ENCODE measurements at places on chromosomes 3 and 15.

DNA sequence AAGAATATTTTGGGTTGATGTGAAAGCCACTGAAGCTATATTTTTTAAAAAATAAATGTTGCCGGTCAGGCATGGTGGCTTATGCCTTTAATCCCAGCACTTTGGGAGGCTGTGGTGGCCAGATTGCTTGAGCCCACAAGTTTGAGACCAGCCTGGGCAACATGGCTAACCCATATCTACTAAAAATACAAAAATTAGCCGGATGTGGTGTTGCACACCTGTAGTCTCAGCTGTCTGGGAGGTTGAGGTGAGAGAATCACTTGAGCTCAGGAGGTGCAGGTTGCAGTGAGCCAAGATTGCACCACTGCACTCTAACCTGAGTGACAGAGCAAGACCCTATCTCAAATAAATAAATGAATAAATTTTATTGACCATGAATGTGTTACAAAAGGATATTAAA lies 39.6 kb downstream of the GOLM2 start:
- no peaks in the 10 kb centered on the region for H3K27me3 ChIP-seq
- H3K27ac ChIP-seq = peak overlapping the region; percentile 37
- H3K4me3 ChIP-seq = no peak overlapping the region
- no peak for DNase-seq
- no peaks in the 10 kb centered on the region for H3K36me3 ChIP-seq

DNA sequence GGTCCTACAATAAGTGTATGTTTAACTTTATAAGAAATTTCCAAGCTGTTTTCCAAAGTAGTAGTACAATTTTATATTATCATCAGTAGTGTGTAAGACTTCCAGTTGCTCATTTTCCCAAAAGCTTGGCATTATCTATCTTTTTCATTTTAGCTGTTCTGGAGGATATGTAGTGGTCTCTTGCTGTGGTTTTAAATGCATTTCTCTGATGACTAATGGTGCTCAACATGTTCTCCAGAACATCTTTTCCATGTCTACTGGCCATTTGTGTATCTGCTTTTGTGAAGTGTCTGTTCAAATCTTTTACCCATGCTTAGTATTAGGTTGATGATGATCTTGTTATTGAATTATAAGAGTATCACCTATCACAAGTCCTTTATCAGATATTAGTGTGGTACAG lies 13.3 kb downstream of the BCL2A1 start:
- H3K36me3 ChIP-seq = no peaks in the 10 kb centered on the region
- H3K27ac ChIP-seq = no peak overlapping the region
- no peak overlapping the region for H3K4me3 ChIP-seq

DNA sequence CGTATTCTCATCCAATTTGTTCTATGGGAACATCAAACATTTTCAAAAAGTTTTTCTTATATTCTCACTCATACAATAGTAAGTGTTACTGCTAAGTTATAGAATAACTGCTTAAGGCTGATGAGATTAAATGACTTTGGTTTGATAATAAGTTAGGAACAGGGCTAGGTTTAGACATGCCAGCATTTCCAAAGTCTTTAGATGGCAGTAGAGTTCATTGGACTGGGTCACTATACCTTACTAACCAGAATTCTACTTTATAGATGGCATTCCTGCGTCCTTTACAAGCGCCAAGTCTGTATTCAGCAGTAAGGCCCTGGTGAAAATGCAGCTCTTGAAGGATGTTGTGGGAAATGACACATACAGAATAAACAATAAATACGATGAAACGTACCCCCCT lies 21.7 kb downstream of the PLAAT1 start:
- H3K27me3 ChIP-seq = no peaks in the 10 kb centered on the region
- no peaks in the 10 kb centered on the region for H3K4me1 ChIP-seq
- no peak for DNase-seq
- H3K4me3 ChIP-seq = no peak overlapping the region
- H3K27ac ChIP-seq = no peak overlapping the region

- peaks cover 22% of the 10 kb centered on the region for H3K4me1 ChIP-seq
- H3K27ac ChIP-seq = no peak overlapping the region
- H3K4me3 ChIP-seq = no peak overlapping the region
- no peaks in the 10 kb centered on the region for H3K36me3 ChIP-seq
- DNase-seq = no peak
Measured at GRCh38 chr3:69328103-69328962, 57.6 kb downstream of the FRMD4B start.

- no peak for DNase-seq
- H3K36me3 ChIP-seq = no peaks in the 10 kb centered on the region
- no peaks in the 10 kb centered on the region for H3K27me3 ChIP-seq
- no peak overlapping the region for H3K4me3 ChIP-seq
- H3K27ac ChIP-seq = no peak overlapping the region
Measured at GRCh38 chr3:25454005-25454927, 26.2 kb downstream of the RARB start.

GRCh38 chr15:100781961-100782530 lies 97.6 kb upstream of the ALDH1A3 start:
- H3K27ac ChIP-seq = no peak overlapping the region
- H3K4me3 ChIP-seq = no peak overlapping the region
- peaks cover 3% of the 10 kb centered on the region for H3K4me1 ChIP-seq
- H3K36me3 ChIP-seq = no peaks in the 10 kb centered on the region

DNA sequence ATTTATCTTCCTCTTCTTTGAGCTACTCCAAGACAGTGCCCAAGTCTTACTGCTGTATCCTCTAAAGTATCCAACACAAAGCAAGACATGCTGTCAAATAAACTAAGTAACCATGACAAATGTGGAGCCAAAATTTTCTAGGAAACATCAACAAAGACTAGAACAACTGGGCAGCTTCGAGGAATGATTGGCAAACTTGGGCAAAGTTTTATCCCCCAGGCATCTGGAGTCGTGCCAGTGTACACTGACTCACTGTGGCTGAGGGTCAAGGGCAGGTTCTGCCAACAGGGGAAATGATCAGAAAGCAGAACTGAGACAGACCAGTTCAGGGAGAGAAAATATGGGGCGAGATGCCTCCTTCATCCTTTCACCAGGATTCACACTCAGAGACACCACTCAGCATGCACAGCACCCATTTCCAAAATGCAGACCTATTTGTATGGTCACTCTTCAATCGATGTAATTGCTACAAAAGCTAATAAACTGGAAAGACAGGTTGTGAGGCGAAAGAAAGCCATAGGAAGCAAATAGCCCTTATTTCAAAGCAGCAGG lies 65.8 kb downstream of the MB21D2 start:
- peak overlapping the region; percentile 81 for H3K27ac ChIP-seq
- no peaks in the 10 kb centered on the region for H3K36me3 ChIP-seq
- peaks cover 58% of the 10 kb centered on the region for H3K4me1 ChIP-seq

DNA sequence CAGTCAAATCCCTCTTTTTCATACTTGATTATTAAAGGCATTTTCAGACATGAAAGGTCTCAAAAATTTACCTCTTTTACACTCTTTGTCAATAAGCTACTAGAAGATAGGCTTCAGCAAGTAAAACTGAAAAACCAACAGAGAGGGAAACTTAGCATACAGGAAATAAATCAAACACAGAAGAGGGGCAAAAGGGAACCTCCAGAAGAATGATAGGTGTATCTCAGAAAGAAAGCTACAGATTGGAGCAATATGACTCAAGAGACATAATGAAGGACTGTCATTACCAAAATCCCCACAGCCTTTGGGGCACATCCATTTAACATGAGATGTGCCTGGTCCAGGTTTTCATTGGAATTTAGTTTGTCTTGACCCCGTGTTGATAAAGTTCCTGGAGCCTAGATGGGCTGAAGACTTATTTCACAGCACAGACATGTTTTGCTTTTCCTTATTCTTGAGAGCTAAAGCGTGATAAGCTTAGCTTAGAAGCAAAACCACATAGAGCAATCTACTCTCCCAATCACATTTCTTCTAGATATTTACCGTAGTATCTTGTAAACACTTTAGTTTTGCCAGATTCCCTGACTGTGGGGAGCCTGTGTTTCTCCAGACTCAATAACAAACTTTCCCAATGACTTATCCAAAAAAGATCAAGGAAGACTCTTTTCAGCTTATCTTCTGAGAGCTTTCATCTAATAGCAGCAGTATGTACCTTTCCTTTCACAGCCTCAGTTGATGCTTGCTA lies 11.7 kb downstream of the LRRFIP2 start:
- H3K4me3 ChIP-seq = no peak overlapping the region
- no peak for DNase-seq
- 0 out of 2 replicates have a peak, but pooled peaks cover 1% of the 10 kb centered on the region for H3K36me3 ChIP-seq

DNA sequence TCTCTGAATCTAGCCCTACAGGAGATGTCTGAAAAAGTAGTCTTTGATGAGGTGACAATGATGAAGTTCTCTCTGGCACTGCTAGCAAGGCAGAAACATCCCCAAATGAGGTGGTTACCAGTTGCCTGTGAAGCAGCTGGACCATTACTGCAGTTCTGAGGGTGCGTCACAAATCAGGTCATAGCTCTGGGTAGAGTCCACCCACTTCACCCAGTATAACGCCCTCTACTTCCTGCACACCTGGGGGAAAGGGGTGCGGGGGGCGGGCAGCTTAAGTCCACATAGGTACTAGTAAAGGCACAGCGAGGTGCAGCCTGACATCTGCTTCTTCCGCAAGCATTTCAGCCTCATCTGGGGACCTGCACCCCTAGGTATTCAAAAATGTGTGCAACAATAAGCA lies 13.4 kb upstream of the SATB1 start:
- H3K36me3 ChIP-seq = no peaks in the 10 kb centered on the region
- no peak overlapping the region for H3K4me3 ChIP-seq
- H3K27ac ChIP-seq = no peak overlapping the region
- DNase-seq = no peak

DNA sequence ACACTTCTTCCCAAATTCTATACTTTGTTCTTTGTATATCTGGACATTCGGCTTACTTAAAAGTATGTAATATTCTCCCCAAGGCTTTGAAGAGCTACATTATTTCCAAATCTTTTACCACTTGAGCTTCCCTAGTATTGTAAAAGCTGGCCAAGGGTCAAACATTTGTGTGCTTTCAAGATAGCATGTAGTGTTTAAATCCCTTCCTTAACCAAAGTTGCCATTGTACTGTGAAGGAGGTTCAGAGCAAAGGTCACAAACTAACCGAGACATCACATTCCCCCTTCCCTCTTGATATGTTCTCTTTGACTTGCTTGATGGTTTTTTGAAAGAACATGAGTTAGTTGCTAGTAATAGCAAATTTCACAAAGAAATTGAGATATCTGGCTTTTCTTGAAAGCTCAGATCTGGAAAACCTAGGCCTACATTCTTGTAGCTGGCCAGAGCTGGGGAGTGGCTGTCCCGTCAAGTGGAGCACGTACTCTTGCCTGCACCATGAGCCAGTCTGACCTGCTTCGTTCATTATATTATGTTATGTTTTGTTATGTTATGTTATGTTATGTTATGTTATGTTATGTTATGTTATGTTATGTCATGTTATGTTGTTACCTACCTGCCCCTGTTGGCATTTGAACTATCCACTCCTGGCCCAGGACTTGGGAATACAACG lies 60.2 kb downstream of the FILIP1L start:
- H3K27me3 ChIP-seq = no peaks in the 10 kb centered on the region
- H3K27ac ChIP-seq = no peak overlapping the region
- no peaks in the 10 kb centered on the region for H3K4me1 ChIP-seq
- no peaks in the 10 kb centered on the region for H3K36me3 ChIP-seq

- H3K36me3 ChIP-seq = no peaks in the 10 kb centered on the region
- DNase-seq = no peak
- H3K27ac ChIP-seq = no peak overlapping the region
- H3K4me1 ChIP-seq = no peaks in the 10 kb centered on the region
- H3K4me3 ChIP-seq = no peak overlapping the region
- no peaks in the 10 kb centered on the region for H3K27me3 ChIP-seq
Measured at GRCh38 chr3:175989161-175989560, 1130.0 kb downstream of the NAALADL2 start.

DNA sequence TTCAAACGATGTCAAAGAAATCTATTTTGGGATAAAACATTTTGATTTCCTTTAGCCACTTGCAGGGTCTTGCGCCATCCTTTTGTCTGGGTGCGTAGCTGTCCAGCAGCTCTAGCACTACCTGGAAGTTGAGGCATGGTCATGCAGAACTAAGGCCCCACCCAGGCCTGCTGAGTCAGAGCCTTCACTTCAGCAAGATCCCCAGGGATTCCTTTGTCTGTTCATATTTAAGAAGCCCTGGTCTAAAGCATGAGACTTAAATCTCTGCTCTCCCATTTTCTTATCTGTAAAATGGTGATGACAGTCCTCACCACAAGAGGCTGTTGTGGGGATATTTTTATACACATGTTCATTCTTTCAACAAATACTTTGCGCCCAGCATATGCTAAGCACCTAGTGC lies 99.0 kb upstream of the CTDSPL start:
- no peak overlapping the region for H3K4me3 ChIP-seq
- H3K36me3 ChIP-seq = no peaks in the 10 kb centered on the region
- H3K27ac ChIP-seq = no peak overlapping the region
- DNase-seq = no peak
- H3K27me3 ChIP-seq = no peaks in the 10 kb centered on the region

DNA sequence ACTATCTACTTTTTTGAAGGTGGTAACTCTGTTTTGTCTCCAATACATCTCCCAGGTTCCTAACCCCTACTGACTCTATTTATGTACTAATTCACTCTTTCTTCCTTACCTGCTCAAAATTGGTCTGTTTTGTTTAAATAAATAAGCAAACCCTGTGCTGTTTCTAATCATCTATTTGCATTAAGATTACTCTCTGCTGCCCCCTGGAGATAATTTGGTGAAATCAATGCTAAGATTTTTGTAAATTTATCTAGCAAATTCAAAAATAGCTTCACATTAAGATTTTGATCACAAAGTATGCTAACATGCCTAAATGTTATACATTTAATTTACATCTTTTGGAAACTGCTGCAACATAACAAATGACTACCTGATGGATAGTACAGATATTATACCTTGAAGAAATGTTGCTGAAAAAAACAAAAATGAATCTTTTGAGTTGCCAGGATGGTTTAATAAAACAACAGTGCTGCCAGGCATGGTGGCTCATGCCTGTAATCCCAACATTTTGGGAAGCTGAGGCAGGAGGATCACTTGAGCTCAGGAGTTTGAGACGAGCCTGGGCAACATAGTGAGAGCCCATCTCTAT lies 4.4 kb upstream of the CD200R1 start:
- no peak overlapping the region for H3K27ac ChIP-seq
- H3K4me1 ChIP-seq = peaks cover 25% of the 10 kb centered on the region
- no peak overlapping the region for H3K4me3 ChIP-seq
- H3K36me3 ChIP-seq = no peaks in the 10 kb centered on the region
- H3K27me3 ChIP-seq = no peaks in the 10 kb centered on the region
- no peak for DNase-seq

DNA sequence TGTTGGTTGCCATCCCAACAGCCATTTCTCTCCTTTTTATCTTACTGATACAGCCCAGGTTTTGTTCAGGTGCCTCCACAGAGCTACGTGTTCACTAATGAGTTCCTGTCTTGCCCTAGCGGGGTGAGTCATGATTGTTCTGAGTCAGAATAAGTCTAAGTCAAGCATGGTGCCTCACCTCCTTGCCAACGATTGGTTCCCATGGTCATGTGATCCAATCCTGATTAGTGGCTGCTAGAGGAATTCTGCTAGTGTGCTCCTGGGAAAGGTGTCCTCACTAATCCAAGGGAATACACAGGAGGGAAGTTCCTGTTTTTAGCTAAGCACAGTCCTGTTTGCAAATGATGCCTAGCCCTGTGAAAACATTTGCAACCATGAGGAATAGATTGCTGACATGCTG lies 99.8 kb downstream of the NSUN3 start:
- H3K4me1 ChIP-seq = no peaks in the 10 kb centered on the region
- 0 out of 2 replicates have a peak overlapping the region, but pooled peaks have one; percentile 10 for H3K4me3 ChIP-seq
- H3K27me3 ChIP-seq = no peaks in the 10 kb centered on the region
- no peaks in the 10 kb centered on the region for H3K36me3 ChIP-seq
